ENCODE measurements at places on chromosomes 4 and X. TPM values are rescaled to one million over a fixed set of nuclear protein-coding genes. Genes with fewer than 3 reads are reported as not detected.

DNA sequence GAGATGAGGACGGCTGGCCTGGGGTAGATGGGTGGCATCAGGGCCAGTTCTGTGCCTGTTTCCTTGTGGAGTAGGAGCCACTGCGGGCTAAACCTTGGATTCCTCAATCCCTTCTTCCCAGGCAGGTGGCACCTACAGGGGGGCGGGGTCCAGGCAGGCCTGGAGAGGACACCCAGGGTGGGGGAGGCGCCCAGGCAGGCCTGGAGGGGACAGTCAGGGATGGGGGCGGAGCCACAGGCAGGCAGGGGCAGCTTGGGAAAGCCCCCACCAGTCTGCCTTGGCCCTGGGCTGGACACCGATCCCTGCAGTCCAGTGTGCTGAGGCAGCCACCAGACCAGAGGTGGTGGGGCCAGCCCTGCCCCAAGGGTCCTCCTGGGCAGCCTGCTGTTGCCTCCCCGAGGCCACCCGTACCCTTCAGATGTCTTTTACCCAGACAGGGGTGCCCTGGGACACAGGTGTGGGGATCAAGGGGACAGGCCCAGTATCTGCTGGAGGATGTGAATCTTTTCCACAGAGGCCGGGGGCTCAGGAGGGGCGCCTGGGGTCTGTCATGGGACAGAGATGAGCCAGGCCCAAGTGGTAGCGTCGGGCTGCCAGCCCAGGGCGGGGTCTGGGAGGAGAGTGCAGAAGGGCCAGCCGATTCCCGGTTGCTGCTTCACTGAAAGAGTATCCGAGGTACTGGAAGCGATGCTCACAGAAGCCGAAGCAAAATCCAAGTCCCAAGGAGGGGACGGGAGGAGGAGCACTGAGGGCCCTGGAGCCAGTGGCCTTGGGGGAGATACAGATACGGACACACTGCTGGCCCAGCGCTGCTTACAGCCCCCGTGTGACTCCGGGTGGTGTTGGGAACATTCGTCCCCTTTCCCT is 34.5 kb downstream of the LRPAP1 start:
- DNase-seq: no peak

DNA sequence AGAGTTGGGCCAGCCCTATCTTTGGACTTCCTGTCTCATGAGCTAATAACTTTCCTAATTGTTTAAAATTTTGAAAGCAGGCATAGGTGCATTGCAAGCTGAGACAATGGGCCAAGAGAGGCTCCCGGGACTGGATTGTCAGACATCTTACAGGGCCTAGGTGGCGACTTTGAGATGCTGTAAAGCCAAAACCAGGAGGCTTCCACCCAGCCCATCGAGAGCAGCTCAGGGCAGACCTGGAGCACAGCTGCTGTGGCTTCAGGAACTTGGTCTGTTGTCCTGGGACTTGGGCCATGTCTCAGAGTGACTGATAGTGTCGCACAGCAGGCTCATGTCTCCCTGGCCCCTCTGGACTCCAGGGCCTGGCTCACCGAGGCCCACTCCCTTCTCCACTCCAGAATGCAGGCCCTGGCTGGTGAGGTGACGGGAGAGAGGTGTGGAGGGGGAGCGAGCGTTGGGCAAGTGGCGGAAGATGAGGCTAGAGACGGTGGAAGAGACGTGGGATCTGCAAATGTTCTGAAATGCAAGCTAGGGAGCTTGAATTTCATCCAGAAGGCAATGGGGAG is 24.1 kb upstream of the MTM1 start:
- no peak for DNase-seq

DNA sequence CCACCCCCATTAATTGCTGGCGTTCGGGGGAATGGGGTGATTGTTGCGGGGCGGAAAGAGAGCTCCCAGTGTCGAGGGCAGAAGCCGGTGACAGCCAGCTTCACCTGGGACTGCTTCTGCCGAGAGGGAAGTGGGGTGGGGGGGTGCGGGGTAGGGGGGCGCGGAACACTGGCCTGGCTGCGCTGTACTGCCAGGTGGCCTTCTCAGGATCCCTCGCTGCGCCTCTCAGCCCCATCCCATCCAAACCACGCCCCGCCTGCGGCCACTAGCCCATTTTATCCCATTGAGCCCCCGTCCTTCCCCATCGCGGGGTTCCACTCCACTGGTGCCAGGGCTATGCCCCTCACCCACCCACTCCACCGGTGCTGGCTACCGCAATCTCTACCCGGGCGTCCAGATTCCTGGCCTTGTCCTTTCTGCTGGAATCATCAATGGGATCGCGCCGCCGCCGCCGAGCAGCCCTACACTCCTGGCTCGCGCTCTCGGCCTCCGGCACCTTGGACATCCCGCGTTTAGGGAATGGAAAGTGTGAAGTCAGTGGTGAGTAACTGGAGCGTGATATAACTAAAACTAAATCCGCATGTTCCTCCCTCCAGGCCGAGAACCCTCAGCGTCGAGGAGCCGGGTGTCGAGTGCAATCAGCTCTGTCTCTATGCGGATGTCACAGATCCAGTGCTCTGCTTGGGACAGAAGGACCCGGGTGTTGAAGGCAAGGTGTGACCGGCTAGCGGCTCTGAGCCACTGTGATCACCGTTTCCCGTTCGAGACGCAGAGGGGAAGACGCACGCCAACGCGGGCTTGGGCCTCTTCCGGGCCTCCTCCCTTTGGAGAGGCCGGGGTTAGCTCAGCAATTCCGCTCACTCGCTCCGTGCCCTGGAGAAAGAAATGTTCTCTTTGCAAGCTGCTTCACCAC is 20.5 kb downstream of the NKX3-2 start:
- DNase-seq: no peak

- DNase-seq: no peak
These were observed 177.4 kb upstream of the SCML1 start for GRCh38 chrX:17559728-17560379.

DNA sequence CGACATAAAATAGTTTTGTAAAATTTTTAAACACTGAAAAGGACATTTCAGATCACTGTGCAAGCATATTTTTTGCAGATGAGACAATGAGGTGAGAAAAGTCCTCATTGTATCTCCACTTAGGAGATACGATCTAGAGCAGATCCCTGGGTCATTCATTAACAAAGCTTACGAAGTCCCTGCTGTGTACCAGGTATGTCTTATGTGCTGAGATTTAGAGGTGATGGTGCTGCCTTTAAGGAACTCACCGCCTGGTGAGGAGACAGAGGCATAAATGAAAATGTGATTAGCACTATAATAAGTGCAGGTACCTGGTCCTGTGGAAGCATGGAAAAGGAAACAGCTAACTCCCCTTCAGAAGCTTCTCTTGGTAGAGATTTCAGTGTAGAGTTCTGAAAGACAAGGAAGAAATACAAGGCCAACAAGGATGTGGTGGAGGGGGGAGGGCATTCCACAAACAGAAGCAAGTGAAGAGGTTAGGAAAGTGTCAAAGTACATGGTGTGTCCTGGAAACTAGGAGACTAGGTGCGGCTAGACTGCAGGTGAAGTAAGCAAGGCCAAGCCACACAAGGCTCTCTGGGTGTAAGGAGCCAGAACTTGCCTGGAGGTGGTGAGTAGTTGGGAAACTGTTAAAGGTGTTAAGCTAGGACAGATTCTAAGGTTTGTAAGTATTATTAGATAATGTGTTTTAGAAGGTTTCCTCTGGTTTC is 1.5 kb upstream of the NDNF start:
- no peak for DNase-seq

- no peak for DNase-seq
These were observed 101.4 kb downstream of the NHS start for GRCh38 chrX:17476411-17476810.

- DNase-seq: no peak
These were observed 924 bp downstream of the EPHA5 start for GRCh38 chr4:65669111-65670019.

DNA sequence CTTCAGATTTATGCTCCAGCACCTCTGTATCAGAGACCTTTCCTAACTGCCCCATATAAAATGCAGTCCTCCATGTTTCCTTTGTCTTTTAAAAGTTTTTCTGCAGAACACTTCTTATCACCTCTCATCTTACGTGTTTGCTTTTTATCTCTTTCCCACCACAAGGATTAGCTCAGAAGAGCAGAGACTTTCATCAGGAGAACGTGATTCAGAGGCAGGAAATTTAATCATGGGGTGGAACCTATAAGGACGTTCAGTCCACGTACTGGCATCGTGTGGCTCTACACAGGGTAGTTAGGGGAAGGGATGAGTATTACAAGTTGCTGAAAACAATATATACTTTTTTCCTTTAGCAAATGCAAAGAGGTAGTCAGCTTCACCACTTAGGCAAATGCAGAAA is 98.7 kb downstream of the SORBS2 start:
- DNase-seq: no peak

The GPM6B gene
- total RNA-seq: 14.2 TPM

DNA sequence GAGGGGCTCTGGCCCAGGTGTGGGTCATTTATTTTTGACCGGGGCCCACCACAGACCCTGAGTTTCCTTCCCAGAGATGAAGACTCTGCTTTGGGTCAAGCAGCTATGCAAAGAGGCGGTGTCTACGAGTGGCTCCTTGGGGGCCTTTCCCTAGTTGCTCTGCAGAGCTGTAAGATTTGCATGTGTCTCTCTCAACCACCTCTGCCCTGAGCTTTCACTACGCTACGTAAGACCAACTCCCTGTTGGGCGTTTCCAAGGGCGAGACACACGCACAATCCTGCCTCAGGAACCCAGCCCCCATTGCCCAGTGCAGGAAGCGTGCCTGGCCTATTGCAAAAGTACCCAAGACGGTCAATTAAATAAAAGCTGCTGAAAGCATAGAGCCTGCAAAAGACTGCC is 10.0 kb upstream of the ANOS1 start:
- no peak for DNase-seq

- no peak for DNase-seq
These were observed 207.9 kb upstream of the FAT1 start for GRCh38 chr4:186931519-186931918.

GRCh38 chr4:81546777-81547176 is 75.1 kb upstream of the RASGEF1B start:
- DNase-seq: no peak

- no peak for DNase-seq
These were observed 2355.5 kb upstream of the AGA start for GRCh38 chr4:179797738-179798137.

The TMEM144 gene
- total RNA-seq: 9.7 TPM

The CLIC2 gene
- 13.0 TPM for total RNA-seq

- no peak for DNase-seq
These were observed 98.9 kb downstream of the LARP1B start for GRCh38 chr4:128159967-128160366.

DNA sequence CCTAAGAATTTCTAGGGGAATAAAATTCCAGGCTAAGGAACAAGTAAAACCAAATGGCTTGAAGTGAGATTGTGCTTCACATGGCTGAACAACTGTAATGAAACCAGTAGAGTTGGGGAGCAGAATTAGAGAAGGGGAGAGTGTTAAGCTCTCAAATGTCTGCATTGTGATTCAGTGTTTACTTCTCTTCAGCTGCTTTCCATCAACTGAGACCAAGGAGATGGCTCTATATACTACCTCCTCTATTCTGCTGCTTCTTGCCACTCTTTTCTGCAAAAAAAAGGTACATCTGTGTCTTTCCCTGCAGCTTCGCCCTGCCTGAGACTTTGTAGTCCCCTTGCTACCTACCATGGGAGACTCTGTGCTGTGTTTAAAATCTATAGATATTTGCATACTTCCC is 73.5 kb downstream of the WDFY3 start:
- no peak for DNase-seq

All from right atrium auricular region (tissue), 2 donors.